AG04449 (cell line): ENCODE measurements at places on chromosomes 1 and 21.

- DNase-seq: no peak
These were observed 2.8 kb downstream of the MYCL start for GRCh38 chr1:39898648-39899603.

- DNase-seq: no peak
These were observed 24.4 kb upstream of the WDR26 start for GRCh38 chr1:224458996-224459395.

DNA sequence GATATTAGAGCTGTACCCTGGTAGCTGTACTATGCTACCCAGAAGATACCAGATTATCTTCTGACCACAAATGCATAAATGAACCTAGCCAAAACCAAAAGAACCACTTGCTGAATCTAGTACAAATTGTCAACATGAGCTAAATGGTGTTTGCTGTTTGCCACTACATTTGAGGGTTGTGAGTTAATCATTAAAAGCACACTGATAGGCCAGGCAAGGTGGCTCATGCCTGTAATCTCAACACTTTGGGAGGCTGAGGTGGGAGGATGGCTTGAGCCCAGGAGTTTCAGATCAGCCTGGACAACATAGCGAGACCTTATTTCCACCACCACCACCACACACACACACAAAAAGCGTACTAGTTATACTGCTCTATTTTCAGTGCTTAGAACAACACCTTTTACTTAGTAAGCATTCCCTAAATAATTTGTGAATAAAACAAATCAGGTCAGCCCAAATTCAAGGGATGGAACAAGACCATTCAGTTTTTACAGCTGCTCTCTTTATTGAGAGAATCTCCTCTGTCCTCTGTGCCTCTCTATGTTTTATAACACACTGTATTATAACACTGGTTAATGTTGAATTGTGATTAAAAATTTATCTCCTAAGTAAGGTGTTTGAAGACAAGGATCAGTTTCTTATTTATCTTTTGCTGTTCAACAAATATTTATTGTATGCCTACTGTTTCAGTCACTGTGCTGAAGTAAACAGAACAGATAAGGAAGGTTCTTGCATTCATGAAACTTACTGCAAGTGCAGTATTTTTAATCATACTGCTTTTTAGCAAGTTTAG is 44.0 kb downstream of the MAGI3 start:
- no peak for DNase-seq

- DNase-seq: no peak
These were observed 1466.4 kb downstream of the PLA2G4A start for GRCh38 chr1:188295157-188295556.

DNA sequence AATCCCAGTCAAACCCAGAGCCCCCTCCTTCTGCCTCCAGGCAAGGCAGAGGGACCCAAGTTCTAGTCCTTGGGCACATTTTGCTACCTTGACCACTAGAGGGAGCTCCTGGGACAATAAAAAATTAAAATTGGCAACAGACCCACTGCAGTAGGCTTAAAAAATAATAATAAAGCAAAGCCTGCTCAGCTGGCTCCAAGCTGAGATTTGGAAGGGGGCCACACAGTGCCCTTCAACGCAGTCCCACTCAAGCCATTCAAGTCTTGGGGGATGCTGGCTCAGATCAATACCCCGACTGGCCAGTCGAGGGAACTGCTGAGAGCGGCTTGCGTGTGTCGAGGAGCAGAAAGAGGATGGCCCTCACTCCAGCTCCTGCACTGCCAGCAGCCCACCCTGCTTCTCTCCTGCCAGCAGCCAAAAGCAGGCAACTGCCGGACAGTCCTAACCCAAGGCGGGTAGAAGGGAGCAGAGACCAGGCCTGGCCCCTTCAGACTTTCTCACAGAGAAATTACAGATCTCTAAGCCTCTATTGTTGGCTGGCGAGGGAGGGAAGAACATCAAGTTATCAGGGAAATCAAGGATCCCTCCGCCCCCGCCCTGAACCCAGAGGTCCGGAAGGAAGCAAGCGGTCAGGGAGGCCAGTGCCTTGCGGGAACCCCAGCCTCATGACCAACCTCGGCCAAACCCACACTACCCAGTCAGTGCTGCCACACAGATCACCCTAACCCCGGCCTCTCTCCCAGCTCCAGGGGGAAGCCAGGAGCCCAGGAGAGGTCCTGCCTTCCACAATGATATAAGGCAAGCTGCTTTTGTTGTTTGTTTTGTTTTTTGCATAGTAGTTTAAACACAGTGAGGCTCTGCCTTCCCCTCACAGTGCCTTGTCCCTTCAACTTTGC is 4.9 kb upstream of the ALDH4A1 start:
- DNase-seq: no peak
